ENCODE measurements at places on chromosomes 3 and 15.

DNA sequence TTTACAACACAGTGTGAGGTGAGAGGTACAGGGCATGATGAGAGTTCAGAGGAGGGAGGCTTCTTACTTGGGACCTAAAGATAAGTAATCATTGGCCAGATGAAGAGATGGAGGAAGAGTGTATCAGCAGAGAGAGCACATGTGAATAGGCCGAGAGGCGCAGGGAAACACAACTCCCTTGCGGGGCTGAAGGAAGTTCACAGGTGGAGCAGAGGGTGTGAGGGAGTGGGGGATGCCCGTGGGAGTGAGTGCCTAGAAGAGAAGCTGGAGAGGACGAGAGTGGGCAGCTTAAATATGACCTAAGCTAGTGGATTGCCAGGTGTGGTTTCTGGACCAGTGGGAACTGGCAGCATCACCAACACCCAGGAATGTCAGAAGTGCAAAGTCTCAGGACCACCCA is 98.2 kb upstream of the TBC1D5 start:
- DNase-seq, result no peak

- no peak for DNase-seq
Observed at GRCh38 chr15:36882487-36883131, 217.7 kb downstream of the MEIS2 start.

GRCh38 chr15:67915461-67916374 is 75.9 kb upstream of the RNU6-1 start:
- DNase-seq, result no peak

- no peak for DNase-seq
Observed at GRCh38 chr3:136559896-136560295, 192.3 kb downstream of the STAG1 start.

DNA sequence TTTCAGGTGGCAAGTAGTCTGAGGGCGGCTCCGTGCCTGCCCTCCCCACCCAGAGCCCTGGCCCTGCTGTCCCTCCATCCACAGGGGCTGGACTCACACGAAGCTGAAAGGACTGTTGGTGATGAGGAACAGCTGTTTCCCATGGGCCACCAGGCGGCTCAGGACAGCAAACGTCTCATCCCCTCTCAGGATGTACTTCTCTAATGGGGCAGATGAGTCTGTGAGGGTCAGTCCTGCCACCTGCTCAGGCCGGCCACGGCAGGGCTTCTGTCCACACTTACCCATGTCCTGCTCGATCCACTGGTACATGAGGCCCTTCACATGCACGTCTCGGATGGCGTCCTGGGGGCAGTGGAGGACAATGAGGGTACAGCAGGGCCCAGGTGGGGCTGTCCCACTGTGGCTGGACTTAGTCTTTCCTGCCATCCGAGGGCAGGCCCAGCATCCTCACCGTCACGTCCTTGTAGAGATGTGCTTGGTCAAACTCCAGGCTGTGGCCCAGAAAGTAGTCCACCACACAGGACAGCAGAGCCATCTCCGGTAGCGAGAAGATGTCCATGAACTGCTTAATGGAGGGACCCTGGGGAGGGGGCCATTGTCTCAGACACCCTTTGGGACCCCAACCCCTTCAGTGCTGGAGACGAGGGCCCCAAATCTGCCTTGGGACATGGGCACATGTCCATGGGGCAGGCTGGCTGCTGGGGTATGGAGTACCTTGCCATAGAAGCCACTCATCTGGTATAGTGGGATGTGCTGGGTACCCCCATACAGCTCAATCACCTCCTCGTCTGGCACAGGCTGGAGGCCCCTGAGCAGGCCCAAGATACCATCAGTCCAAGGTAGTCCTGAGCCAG is 5.7 kb downstream of the NT5DC2 start:
- DNase-seq, result no peak

DNA sequence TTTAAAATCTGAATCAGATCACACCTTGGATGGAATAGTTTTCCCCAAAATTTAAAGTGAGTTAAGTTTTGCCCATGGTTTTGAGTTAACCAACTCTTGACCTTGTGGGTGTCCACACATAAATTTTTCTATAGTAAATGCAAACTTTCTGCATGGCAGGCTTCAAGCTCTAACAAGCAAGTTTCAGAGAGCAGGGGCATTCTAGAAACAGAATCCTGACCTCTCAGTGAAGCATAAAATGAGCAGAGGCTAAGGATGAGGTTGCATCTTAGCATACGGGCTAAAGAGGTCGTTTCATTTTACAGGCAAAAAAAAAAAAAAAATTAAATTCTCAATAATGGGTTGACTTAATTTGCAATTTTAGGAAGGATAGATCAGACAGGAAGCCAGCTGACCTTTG is 32.1 kb downstream of the CDC25A start:
- no peak for DNase-seq

DNA sequence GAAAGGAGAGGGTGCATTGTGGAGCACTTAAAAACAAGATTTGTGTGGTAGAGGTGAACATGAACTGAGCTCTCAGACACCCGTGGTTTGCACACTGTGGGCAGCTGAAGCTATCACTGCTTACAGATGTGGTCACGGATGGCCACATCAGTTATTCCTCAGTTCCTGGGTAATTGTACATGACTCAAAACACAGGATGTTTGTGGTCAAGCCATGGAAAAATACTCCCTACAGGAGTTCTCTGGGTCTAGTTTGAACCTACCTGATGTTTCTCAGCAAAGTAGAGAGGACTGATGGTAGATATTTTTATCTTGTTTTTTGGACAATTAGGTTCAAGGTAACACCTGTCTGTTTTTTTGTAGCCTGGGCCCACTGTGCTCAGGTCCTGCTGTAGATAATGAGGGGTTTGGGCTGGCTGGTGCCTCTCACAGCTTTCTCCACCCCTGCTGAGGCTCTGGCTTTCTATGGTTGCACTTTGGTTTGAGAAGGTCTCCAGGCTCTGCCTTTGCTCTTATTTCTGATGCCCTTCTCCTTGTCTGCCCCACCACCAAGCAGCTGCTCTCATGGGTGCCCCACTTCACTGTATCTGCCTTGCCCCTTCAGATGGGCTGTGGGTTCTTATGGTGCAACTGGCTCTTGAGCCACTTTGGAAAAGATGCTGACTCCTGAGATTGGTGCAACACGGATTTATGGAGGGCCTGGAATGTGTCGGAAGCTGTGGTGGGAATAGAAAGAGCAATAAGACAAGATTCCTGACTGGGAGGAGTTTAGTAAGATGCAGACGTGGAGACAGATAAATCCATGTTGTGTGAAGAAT is 40.1 kb downstream of the CDCP1 start:
- DNase-seq, result peak; percentile 22

- DNase-seq, result no peak
Observed at GRCh38 chr3:13217736-13218540, 144.7 kb upstream of the IQSEC1 start.

DNA sequence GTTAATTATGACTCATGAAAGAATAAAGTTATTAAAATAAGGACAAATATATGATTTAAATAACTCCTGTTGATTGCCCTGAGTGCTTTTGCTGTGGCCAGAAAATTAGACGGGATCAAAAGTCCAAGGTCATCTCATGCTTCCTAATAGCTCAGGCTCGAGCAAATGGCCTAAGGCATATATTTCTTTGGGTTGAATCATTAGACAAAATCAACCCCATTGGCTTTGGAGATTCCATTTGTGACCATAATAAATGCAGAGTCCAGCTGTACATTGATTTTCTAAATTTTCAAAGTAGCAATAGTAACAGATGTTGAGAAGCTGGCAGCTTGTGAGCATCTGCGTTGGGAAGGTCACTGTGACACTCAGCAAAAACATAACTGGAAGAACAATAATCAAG is 464.5 kb upstream of the TGFBR2 start:
- DNase-seq, result no peak

GRCh38 chr15:56866803-56867202 is 51.6 kb upstream of the TCF12 start:
- DNase-seq, result no peak

DNA sequence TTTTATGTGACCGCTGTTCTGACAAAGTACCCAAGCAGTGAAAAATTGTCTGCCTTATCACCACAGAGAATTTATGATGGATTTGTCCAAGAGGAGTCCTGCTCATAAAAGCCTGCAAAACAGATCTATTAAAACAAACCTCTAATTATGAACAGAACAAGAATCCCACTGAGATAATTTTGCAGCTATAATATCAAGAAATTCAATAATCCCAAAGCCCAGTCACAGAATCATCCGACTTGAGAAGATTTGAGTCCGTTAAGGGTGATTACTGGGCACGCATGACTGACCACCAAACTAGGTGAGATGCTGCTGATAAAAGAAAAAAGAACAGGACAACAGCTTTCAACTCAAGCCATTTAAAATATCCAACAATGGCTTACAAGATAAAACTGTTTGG is 231.0 kb upstream of the WNT5A start:
- no peak for DNase-seq

DNA sequence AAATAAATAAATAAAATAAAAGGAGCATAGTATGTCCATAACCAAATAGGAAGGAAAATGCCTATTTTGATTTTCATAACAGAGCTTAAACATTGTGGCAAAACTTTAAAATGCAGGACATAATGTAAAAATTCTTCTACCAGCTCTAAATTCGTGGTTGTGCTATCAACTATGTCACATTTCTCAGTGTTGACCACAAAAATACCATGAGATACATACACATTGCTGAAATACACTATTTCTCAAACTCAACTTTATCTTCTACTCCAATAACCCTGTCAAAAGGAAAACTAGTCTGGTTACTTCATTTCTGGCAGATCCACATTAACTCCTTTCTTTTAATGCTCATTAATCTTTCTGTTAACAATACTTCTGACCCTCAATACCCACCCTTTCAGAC is 523.2 kb downstream of the FHIT start:
- DNase-seq, result no peak

DNA sequence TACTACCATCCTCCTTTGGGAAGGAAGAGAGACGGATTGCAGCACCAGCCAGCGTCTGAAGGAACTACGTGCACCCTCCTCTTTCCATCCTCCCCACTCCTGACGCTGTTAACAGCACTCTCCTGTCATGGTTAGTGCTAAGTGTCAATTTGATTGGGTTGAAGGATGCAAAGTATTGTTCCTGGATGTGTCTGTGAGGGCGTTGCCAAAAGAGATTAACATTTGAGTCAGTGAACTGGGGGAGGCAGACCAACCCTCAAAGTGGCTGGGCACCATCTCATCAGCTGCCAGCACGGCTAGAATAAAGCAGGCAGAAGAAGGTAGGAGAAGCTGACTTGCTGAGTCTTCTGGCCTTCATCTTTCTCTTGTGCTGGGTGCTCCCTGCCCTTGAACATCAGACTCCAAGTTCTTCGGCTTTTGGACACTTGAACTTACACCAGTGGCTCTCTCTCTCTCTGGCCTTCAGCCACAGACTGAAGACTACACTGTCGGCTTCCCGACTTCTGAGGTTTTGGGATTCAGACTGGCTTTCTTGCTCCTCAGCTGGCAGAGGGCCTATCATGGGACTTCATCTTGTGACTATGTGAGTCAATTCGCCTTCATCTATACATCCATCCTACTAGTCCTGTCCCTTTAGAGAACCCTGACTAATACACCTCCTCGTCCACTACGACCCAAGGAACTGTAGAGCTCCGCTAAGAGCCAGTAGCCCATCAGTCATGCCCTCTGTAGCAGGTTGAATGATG is 128.2 kb upstream of the HES1 start:
- DNase-seq, result no peak

DNA sequence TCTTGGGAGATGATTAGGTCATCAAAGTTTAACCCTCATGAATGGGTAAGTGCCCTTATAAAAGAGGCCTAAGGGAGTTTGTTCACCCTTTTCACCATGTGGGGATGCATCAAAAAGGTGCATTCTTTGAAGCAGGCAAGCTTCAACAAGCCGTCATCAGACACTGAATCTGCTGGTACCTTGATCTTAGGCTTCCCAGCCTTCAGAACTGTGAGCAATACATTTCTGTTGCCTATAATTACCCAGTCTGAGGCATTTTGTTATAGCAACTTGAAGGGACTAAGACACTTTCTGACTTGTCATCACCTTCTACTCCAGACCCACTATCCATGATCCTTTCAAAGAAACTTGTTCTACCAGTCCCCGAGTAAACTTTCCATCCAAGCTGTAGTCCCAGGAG is 44.6 kb upstream of the LRRC58 start:
- DNase-seq, result no peak

GRCh38 chr3:195753581-195753980 is 32.8 kb downstream of the MUC20 start:
- no peak for DNase-seq

DNA sequence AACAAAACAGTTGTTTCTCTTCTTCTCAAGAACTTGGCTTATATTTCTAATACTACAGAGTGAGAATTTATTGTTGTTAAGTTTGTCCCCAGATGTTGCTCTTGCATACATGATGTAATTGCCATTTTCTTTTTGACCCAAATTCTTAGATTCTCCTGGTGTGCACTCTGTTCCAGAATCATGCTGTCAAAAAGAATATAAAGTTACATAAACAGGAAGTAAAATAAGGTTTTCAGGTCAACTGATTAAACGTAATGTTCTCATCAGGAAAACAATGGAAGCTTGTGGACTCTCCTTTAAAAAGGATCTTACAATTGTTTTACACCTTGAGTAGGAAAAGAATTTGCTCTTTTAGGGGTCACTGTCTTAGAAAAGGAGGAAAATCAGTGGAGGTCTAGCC is 121.8 kb downstream of the ADAM10 start:
- DNase-seq, result no peak

- DNase-seq, result no peak
Observed at GRCh38 chr3:64111083-64111482, 87.8 kb upstream of the PSMD6 start.

DNA sequence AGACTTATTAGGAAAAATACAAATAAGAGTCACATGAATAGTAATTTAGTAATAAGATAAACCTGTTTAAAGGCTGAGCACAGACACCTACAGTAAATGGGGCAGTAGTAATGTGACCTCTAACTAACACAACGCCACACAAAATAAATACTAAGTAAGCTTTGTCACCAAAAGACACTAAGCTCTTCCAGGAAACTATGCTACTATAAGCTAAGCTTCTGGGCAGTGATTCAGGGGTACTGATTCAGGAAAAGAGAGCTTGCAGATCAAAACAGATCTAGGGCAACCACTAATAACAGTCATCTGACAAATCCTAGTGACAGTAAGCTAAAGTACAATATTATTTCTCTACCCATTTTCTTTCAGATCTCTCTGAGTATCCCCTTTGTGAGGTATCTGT is 68.8 kb downstream of the PLOD2 start:
- no peak for DNase-seq
